IgD-negative memory B cell (primary cell): ENCODE measurements at places on chromosomes 11 and 22. TPM values are rescaled to one million over a fixed set of nuclear protein-coding genes. Genes with fewer than 3 reads are reported as not detected.

Gene PRR5
- 40.3 TPM for polyA plus RNA-seq

Gene SLC22A12
- not detected for polyA plus RNA-seq

Gene OR6X1
- not detected for polyA plus RNA-seq

Gene VPREB1
- 1.4 TPM for polyA plus RNA-seq

Gene PDE3B
- polyA plus RNA-seq = 5.5 TPM

Gene OR10A4
- polyA plus RNA-seq = not detected

Gene HPS5
- 25.9 TPM for polyA plus RNA-seq
